Stimulated activated CD4-positive, alpha-beta T cell treated with anti-CD3 and anti-CD28 coated beads, Interleukin-2, amount 100 ng/mL, for 24 hours (primary cell): ENCODE measurements at places on chromosomes 2 and 18.

DNA sequence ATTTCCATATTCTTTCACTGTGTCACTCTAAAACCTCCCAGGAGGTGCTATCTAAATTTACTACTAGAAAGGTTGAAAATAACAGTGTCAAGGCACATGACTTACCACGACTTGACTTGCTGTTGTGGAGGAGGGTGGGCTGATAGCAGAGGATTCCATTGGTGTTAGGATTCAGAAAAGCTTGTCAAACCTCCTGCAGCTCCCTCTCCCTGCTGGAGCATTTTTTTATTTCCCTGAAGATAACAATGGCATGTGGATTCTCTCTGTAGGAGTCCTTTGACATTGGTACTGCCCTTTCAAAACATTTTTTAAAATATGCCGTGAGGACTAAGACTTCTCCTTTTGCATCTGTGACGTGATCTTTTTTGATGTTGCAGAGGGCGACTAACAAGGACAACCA lies 696.9 kb upstream of the GYPC start:
- no peak for DNase-seq

DNA sequence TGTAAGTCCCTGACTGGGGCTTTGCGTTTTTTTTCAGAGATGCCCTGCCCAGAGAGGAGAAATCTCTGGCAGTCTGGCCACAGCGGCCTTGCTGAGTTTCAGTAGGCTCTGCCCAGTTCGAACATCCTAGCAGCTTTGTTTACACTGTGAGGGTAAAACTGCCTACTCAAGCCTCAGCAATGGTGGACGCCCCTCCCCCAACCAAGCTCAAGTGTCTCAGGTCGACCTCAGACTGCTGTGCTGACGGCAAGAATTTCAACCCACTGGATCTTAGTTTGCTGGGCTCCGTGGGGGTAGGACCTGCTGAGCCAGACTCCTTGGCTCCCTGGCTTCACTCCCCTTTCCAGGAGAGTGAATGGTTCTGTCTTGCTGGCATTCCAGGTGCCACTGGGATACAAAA lies 31.7 kb downstream of the L3MBTL4 start:
- no peak for DNase-seq

DNA sequence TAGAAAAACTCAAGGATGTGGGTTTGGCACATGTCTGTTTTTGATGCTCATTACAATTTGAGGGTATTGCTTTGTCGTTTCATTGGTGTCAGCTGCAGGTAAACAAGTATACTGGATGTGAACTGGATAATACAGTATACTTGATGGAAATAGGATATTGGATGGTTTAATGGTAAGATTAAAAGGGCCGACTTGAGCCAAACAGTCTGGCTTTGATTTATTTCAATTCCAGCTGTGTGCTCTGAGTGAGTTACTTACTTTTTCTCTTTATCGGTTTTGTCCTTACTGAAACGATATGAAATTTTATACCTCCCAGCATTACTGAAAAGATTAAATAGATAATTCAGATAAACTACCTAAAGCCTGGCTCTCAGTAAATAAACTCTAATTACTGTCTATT lies 227.6 kb downstream of the ASXL3 start:
- no peak for DNase-seq

- DNase-seq: no peak
Measured at GRCh38 chr2:220075835-220076234, 448.4 kb downstream of the SLC4A3 start.

DNA sequence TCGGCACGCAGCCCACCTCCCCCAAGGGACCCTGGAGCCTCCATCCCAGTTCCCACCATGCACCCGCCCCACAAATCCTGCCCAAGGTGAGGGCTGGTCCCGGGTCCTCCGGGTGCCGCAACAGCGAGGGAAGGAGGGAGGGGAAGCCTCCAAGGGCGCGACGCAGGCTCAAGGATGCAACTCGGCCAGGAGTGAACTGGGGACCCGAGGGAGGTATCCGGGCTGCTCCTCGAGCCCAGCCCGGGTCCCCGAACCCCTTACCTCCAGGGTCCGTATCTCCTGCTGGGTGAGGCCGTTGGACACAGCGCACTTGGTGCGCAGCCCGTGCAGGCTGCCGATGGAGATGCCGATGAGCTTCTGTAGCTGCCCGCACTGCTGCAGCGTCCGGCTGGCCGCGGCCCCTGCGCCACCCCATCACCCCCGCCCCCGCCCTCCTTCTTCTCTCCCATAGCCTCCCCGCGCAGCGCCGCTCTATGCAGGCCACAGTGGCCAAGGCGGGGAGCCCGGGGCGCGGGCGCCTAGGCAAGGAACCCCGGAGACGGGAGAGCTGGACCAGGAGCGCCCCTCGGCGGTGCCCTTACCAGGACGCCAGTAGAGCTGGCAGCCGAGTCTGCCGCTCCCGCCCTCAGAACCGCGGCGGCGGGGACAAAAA lies 124.1 kb downstream of the ANKRD30BL start:
- DNase-seq: no peak

DNA sequence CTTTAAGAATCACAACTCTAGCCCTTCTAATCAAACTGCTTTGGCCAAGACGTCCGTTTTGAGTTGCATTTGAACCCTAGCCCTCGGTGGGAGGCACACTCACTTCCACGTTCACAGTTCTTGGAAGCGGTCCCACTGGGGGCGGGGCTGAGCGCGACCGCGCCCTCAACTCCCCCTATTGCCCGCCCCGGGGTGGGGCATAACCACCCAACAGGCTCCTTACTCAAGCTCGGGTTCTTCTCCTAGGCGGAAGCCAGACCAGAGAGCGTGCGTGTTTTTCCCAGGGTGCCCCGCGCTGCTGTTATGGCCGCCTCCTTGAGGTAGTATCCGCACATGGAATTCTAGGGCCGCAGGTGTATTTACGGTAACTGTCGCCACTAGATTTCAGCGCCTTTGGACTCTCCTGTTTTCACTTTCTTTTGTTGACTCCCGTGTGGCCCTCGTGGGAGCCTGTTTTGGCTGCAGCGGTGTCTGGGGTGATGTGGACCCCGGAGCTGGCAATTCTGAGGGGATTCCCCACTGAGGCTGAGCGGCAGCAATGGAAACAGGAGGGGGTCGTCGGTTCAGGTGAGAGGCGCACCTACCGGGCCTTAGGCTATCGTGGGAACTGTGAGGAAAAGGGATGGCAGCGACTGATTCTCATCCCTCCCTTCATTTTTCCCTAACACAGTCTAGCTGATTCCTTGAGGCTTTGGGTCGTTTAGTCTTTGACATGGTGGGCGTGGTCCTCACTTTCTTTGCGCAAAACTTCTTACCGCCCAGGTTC lies at the start of gene TTC27:
TSS of gene TTC27 (plus strand) at position 237 of the 766 bp plus-strand sequence. CDS start at position 480, 243 bp downstream.
- DNase-seq: peak; percentile 96

GRCh38 chr2:8558096-8558495 lies 123.8 kb upstream of the ID2 start:
- DNase-seq: no peak

- DNase-seq: no peak
Measured at GRCh38 chr2:207512356-207512755, 17.4 kb upstream of the CREB1 start.

GRCh38 chr18:69558052-69558451 lies 157.4 kb downstream of the DOK6 start:
- DNase-seq: no peak

GRCh38 chr18:42078711-42079110 lies 123.7 kb downstream of the PIK3C3 start:
- no peak for DNase-seq

- no peak for DNase-seq
Measured at GRCh38 chr2:140481136-140481535, 1649.7 kb downstream of the LRP1B start.

- no peak for DNase-seq
Measured at GRCh38 chr2:152539424-152539823, 177.8 kb downstream of the PRPF40A start.

GRCh38 chr2:55899881-55900280 lies 23.7 kb downstream of the EFEMP1 start:
- DNase-seq: no peak

DNA sequence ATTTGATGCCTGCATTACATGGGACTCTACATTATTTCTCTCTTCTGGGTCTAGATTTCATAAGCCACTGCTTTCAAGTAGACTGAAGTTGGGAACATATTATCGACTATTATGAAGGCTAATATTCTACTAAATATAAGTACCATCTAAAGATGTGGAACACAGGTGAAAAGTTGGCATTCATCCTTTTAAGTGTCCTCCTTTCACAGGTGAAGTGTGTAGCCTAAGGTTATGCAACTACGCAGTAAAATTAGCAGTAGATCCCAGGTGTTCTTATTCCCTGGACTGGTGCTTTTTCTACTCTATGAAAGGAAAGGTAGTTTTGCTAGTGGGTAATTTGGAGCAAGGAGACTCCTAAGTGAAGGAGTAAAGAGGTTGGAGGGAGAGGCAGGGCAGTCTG lies 88.2 kb upstream of the DPP10 start:
- no peak for DNase-seq

GRCh38 chr18:2846636-2847316 lies at the start of gene EMILIN2:
Gene EMILIN2, plus strand, starts transcription at chr18:2847006. Its CDS starts 183 bp downstream, at chr18:2847189.
- peak; percentile 48 for DNase-seq

- no peak for DNase-seq
Measured at GRCh38 chr2:213251618-213252017, 32.6 kb upstream of the SPAG16 start.

DNA sequence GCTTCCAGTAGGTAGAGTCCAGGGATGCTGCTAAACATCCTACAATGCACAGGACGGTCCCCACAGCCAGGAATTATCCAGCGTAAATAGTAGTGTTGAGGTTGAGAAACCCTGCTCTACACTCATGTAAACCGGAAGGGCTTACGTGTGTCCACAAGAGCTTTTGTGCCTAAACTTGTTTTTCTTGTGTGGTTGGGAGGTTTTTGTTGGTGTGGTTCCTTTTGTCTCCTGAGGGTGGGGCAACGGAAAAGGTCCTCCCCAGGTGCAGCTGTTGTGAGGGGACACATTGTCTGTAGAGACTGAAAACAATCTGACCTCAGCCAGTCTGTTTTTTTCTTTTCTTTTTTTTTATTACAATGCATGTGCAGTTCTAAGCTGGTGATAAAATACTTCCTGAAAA lies 72.7 kb upstream of the MGAT5 start:
- peak; percentile 32 for DNase-seq

GRCh38 chr2:208366215-208367127 lies 40.1 kb upstream of the PTH2R start:
- DNase-seq: no peak

DNA sequence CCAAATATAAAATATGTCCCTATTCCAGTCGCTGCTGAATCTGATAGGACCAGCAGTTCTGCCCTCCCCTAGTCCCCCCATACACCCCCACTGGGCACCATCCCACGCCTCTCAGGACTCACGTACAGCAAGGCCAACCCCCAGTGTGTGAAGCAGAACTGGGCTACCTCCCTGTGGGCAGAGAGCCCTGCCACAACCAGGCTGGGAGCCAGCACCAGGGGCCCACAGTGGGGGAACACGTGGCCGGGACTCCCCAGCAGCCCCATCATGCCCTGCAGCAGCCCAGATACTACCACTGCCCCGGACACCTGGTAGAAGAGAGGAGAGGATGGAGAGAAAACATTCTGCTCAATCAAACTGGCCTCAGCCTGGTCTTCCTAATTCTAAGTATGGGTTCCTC lies 1.3 kb downstream of the SLC23A3 start:
- no peak for DNase-seq

DNA sequence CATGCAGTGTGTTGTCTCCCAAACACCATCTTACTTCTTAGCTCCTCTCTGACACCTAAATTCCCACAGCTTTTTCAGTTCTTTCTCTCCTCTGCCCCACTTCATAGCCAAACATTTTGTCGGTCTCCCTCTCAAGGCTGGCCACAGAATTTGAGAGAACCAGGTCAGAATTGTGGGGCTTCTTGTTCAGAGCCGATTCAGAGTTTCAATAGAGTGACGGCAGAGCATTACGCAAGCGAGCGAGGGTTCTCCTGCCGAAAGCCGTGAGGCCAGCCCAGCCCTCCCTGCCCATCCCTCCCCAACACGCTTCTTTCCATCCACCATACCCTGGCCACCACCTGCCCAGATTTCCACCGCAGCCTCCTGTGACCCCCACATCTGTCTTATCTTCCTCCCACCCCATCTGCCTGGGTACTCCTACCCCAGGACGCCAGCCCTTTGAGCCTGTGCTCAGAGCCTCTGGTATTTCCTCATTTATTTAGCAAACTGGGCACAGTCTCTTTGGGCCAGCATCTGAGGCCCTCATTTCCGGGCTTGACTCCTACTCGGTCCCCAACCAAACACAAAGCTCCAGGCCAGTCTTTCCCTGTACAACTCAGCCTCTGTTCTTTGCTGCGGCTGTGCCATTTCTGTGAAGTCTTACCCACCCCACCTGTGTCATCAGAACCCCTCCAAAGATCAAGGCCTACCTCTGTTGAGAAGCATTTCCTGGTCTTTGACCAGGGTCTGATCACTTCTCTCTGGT lies 70.0 kb upstream of the MAP4K4 start:
- DNase-seq: no peak

- DNase-seq: no peak
Measured at GRCh38 chr2:86416146-86416545, 25.0 kb upstream of the KDM3A start.

- DNase-seq: no peak
Measured at GRCh38 chr2:126707941-126708340, 52.0 kb downstream of the GYPC start.

GRCh38 chr2:173218326-173219056 lies 136.2 kb upstream of the CDCA7 start:
- no peak for DNase-seq

DNA sequence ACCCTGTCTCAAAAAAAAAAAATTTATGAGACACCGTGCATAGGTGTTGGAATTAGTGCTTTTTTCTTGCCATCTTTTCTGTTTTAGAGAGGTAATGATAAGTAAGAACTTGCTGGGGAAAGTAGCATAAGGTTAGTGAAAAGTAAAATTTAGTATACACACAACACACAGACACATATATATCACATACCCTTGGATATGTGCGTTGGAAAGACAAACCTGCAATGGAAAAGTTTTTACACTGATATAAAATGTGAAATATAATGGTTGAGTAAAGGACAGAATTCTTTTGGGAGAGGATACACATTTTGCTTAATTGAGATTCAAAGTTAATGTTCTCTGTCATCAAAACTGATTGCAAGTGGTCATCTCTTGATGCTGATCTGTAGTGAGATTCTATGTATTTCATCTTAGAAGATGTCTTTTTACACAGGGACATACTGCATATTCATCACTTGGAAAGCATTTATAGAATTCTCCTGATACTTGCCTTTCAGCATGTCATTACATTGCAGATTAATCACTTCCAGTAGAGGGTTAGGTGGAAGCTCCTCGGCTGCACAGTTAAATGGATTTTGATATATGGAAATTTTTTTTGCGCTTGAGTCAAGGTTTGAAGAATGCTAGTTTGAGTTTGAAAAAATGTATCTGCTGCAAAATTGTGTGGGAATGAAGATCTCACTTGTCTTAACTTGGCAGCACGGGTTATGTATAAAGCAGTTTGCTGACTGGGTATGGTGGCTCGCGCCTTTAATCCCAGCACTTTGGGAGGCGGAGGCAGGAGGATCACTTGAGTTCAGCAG lies 13.5 kb downstream of the PPP1CB start:
- no peak for DNase-seq

DNA sequence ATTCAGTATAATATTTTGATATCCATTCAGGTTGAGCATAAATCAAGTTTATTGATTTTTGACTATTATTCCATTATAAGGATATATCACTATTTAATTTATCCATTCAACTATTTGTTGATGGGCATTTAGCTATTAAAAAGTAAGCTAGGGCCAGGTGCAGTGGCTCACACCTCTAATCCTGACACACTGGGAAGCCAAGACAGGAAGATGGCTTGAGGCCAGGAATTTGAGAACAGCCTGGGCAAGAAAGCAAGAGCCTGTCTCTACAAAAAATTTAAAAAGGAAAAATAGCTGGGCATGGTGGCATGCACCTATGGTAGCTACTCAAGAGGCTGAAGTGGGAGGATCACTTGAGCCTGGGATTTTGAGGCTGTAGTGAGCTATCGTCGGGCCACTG lies 183.5 kb downstream of the HNMT start:
- DNase-seq: no peak
